ENCODE measurements at places on chromosomes 16 and 17.

DNA sequence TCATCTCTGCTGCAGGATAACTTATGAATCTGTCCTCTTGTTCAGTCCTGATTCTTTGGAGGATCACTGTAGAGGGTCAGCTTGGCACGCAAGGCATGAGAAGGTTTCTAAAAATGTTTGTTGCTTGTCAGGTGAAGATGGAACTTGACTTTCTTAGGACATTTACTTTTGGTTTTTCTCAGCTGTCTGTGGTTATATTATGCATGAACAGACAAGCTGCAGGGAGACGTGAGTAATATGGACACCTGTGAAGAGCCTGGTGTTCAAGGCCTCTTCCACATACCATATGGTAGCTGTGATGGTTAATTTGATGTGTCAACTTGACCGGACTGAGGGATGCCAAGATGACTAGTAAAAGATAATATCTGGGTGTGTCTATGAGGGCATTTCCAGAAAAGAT lies 270.2 kb upstream of the CPHXL start:
- peak; percentile 38 for DNase-seq

GRCh38 chr17:14904386-14904785 lies 360.7 kb downstream of the PMP22 start:
- no peak for DNase-seq

- no peak for DNase-seq
Observed at GRCh38 chr16:67464565-67464964, 16.4 kb downstream of the ATP6V0D1 start.

GRCh38 chr17:71084219-71084618 lies 914.9 kb downstream of the KCNJ2 start:
- DNase-seq, result no peak

DNA sequence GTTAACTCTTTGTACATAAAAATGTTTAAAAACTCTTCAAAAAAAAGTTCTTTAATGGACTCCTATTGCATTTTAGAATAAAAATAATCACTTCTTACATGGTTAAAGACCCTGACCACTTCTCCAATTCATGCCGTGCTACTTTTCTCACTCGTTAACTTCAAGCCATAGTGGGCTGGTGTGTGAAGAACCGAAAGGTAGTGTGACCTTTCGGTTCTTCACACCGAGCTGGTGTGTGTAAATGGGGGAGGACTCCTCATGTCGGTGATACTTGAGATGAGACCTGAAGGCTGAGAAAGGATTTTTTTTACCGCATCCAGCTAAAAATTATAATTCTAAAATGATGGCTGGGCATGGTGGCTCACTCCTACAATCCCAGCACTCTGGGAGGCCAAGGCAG lies 22.1 kb downstream of the RFFL start:
- DNase-seq, result no peak

DNA sequence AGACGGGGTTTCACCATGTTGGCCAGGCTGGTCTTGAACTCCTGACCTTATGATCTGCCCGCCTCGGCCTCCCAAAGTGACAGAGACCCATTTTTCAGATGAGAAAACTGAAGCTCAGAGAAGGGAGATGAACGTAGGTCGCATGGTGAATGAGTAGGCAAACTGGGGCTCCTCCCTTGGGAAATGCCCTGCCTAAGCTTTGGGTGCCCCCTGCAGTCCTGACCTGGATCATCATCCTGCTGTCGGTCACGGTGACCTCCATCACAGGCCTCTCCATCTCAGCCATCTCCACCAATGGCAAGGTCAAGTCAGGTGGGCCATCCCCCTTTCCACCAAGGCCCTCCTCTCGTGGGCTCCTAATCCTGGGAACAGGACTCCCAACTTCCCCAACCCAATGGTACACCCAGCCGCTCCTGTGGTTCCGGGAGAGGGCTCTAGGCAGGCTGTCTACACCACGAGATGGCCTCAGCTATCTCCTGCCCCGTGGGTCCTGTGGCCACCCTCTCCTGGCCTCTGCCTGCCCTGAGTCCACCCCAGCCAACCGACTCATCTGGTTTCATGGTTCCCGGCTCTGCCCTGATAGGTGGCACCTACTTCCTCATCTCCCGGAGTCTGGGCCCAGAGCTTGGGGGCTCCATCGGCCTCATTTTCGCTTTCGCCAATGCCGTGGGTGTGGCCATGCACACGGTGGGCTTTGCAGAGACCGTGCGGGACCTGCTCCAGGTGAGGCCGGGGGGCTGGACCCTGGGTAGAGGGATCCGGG lies 4.7 kb downstream of the SLC12A3 start:
- no peak for DNase-seq

GRCh38 chr16:11379420-11379819 lies 34.2 kb downstream of the RMI2 start:
- DNase-seq, result no peak

GRCh38 chr17:28549236-28550132 lies 2.9 kb downstream of the UNC119 start:
- no peak for DNase-seq

DNA sequence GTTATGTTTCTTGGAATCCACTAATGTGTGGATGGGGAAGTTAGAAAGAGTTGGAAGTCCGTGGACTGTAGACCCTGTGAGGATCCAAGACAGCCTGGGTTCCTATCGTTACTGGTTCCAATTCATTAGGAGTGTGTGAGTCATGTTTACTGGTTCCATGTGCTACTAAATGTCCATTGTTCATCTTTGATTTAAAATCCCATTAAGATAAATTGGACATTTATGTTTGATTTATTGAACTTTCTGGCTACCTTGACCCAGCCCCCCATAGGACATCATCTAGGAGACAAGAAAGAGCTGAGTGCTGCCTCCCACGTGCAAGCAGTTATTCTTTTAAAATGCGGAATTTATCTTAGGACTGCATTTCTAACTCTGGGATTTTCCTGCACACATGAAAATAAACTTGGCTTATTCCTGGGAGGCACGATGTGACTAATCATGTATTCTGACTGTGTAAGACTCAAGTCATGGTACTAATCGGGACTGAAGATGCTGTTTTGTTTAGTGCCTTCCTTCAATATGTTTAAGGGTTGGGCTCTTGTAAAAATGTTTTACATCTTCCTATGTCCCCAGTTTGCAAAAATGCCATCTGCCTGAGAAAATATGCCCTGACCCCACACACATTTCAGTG lies 53.4 kb downstream of the RGS9 start:
- no peak for DNase-seq

DNA sequence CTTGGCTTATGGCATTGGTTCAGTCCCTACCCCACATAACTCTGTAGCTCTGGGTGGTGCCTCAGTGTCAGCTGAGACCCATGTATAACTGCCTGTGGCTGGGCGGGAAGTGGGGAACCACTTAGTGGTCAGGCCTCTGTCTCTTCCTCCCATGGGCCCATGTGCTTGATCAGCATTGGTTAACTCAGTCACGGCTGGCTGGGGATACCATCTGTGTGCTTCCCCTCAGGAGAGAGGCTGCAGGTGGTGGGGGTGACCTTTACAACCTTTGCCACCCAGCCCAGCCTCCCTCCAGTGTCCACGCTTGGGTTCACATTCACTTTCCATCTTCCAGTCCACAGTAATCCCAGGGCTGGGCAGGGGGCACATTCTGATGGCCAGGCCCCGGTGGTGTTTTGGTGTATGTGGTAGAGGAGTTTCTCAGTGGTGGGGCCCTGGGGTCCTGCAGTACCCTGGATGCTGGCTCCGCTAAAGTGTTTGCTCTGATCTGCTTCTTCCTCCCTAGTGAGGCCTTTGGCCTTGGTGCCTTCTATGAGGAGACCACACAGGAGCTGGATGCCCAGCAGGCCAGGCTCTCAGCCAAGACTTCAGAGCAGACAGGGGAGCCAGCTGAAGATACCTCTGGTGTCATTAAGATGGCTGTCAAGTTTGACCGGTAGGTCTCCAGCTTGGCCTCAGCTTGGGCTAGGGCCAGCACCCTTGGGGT lies 10.2 kb upstream of the NFATC3 start:
- no peak for DNase-seq

DNA sequence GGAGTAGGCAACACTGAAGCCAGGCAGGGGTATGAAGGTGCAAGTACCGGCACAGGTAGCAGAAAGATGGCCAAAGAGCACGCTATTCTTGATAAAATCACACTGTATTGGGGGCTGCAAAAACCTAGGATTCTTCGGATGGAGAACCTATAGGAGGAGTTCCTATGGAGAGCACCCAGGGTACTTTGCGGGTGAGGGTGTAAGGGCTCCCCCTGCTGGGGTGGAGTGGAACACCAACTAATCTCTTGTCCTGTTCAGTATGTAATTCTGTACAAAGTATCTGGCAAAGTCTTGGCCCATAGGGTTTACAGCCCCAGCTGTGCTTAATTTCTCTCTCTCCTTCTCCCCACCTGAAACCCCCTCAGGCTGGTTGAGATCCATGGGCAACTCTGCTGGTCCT lies 393.1 kb upstream of the ASIC2 start:
- no peak for DNase-seq

GRCh38 chr16:27273330-27273669 lies 4.7 kb upstream of the NSMCE1 start:
- no peak for DNase-seq

GRCh38 chr16:8853150-8853549 lies 15.7 kb downstream of the CARHSP1 start:
- DNase-seq, result no peak

- no peak for DNase-seq
Observed at GRCh38 chr17:77802333-77802615, 156.2 kb upstream of the TNRC6C start.

DNA sequence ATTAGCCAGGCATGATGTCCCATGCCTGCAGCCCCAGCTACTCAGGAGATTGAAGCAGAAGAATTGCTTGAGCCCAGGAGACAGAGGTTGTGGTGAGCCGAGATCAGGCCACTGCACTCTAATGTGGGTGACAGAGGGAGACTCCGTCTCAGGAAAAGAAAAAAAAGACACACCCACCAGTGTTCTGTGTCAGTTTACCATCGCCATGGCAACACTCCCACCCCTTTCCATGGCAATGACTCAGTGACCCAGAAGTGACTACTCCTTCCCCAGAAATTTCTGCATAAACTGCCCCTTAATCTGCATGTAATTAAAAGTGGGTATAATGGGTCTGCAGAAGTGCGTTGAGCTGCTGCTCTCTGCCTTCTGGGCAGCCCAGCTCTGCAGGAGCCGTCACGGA lies 4.0 kb upstream of the ZC3H18 start:
- no peak for DNase-seq

- no peak for DNase-seq
Observed at GRCh38 chr17:55168958-55169687, 95.6 kb upstream of the HLF start.

- peak; percentile 88 for DNase-seq
Observed at GRCh38 chr16:10964039-10964890, 19.9 kb downstream of the CLEC16A start.

GRCh38 chr17:48547808-48548522 lies 3.1 kb upstream of the HOXB2 start:
- no peak for DNase-seq

Measured in cerebellum (tissue), 4 donors.